ENCODE measurements at places on chromosomes 12 and 14. TPM values are rescaled to one million over a fixed set of nuclear protein-coding genes. Genes with fewer than 3 reads are reported as not detected.

DNA sequence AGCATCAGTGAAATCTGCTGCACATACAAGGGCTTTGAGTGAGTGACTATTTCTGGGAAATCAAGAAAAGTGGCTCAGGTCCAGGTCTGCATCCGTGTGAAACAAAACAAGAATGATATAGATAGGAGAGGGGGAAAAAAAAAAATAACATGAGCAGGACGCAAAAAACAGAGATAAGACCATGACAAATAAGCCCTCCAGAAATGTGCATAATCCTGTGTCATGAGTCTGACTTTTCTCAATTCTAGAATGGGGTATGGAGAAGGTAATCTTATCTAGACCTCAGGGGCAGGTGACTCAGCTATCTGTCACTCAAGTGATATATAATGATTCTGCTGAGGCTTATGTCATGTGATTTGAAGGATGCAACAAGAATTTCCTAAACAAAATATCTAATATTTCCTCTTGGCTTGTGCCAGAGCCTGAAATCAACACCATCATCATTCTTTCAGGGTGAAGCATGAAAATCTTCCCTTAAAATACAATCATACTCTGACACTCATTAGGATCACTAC lies 250.0 kb downstream of the PHLDA1 start:
- DNase-seq: no peak

DNA sequence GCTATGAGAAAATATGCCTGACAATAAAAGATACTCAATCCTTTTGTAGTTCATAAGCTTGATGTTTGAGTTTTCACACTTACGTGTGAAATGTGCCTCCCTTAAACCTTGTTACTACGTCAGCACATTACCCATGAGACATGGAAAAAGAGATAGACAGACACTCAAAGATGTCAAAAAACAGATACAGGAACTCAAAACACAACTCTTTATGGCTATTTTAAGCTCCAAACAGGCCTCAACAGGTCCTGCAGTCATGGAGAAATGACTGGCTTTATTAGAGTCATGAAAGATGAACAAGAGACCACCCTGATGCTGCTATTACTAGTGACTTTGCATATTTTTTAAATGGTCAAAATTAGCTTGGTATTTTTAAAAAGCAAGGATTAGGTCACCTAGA lies 184.5 kb downstream of the MON2 start:
- no peak for DNase-seq

GRCh38 chr12:54051874-54052437 lies 1.7 kb upstream of the HOXC4 start:
- no peak for DNase-seq

DNA sequence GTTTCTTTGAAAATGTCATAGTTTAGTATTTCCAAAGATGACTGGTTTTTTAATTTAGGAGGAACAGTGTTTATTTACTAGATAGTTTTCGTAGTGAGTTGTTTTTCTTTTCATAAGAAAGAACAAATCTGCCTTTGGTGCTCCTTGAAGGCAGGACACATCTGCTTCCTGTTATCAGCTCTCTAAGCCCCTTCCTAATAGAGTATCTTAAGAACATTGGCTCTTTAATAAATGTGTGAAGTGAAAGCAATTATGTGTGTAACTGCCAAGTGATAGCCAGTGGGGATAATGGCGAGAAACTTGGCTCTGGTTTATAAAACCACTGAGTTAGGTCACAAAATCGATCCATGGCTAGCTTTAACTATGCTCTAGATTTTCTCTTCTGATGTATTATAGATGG lies 23.5 kb upstream of the PPFIBP1 start:
- no peak for DNase-seq

DNA sequence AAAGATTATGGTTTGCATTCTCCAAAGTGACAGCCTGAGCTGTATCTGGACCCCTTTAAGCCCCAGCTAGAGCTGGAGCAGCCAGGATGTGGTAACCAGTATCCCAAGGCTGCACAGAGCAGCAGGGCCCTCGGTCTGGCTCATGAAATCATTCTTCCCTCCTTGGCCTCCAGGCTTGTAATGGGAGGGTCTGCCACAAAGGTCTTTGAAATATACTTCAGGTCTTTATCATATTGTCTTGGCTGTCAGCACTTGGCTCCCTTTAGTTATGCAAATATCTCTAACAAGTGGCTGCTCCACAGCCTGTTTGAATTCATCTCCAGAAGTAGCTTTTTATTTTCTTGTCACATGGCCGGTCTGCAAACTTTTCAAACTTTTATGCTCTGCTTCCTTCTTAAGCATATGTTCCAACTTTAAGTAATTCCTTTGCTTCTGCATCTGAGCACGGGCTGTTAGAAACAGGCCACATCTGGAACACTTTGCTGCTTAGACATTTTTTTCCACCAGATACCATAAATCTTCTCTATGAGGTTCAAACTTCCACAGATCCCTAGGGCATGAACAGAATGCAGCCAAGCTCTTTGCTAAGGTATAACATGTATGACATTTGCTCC lies 663.4 kb upstream of the MIS18BP1 start:
- DNase-seq: peak; percentile 1

GRCh38 chr14:101456246-101457175 lies 104.8 kb upstream of the DIO3 start:
- no peak for DNase-seq

DNA sequence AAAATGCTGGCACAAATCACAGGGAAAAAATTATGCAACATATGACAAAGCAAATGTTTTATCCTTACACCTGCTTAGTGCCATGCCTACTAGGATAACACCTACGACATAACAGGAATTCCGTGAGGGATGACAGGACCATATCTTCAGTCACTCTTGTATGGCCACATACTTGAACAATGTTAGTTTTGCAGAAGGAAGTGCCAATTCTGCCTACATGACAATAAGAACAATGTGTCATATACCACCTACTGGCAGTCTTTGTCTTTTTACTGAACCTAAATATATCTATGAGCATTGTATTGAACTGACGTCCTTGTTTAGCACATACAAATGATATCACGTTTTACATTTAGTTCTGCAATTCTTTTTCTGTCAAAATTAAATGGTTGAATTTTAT lies 234.0 kb downstream of the ADAMTS20 start:
- no peak for DNase-seq

DNA sequence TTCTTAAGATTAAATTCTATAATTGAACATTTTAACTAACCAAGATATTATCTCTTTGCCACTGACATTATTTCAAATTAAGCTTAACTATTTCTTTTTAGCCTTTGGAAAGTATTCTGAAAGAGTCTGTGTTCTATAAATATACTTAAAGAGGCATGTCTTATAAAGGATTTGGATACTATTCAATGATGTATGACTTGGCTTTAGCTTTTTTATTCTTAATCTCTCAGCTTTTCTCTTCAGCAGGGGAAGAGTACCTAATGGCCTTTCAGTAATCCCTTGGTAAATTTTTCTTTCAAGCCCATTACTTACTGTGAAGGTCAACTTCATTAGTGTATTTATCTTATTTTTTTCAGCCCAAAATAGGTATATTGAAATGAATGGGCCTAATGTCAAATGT lies 113.8 kb downstream of the LRRK2 start:
- no peak for DNase-seq

DNA sequence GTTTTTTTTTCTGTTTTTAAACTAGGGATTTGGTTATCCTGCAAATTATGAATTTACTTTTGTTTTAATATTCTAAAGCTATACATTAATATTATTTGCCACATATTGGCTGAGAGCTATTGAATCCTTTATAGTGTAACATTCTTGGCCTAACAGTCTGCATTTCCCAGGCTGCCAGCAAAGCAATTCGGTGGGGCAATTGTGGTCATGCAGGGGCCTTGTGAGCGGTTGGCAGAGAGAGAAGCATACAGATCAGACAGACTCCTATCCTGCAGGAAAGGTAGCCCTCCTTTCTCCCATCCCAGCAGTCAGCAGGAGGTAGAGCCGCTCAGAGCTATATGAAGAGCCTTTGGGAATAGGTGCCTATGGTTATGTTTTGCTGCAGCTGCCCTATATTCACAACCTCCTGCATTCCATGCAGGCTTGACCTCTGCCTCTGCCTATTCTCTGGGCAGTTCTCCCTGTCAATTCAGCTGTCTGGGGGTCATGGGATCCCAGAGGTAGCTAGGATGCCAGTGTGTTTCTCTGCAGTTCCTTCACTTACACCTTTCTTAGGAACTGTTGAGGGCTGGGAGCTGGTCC lies 144.7 kb downstream of the GPHN start:
- no peak for DNase-seq

The TAS2R30 gene
- polyA plus RNA-seq: 0.39 TPM

The SRSF9 gene
- polyA plus RNA-seq: 84.8 TPM

The LRTM2 gene
- 0.81 TPM for polyA plus RNA-seq

The ACAD10 gene
- 17.7 TPM for polyA plus RNA-seq

The DTD2 gene
- 9.6 TPM for polyA plus RNA-seq

The MANSC4 gene
- polyA plus RNA-seq: 0.32 TPM

Measured in forelimb muscle (tissue), 1 donor.